ENCODE measurements at places on chromosomes 1 and 21. TPM values are rescaled to one million over a fixed set of nuclear protein-coding genes. Genes with fewer than 3 reads are reported as not detected.

GRCh38 chr1:31587720-31588423, 11.6 kb downstream of the TINAGL1 start:
- H3K36me3 ChIP-seq: no peaks in the 10 kb centered on the region
- no peak overlapping the region for H3K4me3 ChIP-seq
- H3K27ac ChIP-seq: no peak overlapping the region
- DNase-seq: no peak
- H3K4me1 ChIP-seq: no peaks in the 10 kb centered on the region

DNA sequence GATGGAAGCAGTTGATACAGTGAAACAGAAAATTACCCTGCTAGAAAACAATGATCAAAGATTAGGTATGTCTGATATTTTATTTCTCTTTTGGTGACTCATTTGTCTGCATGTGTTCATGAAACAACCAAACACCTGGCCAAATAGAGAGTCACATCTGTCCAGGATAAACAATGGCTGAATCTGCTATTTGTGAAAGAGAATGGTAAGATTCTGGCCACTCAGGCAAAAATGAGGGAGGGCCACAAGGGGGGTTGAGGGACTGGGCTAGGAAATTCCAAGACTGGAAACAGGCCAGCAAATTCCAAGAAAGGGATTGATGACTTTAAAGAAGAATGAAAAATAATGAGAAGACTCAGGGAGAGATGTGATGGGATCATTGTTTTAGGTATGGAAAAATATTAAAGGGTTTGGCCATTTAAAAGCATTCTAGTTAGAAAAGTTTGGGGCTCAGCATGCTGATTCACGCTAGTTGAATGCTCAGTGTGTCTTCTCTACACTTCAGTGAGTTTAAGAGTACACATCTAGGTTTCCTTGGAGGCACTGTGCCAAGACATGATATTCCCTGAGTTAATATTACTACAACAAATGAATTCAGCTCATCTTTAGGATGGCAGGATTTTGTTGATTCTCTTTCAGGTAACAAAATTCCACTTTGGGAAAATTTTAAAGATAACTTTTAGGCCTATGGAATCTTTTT, 44.9 kb downstream of the TRAF5 start:
- peaks cover 5% of the 10 kb centered on the region for H3K36me3 ChIP-seq
- no peaks in the 10 kb centered on the region for H3K27me3 ChIP-seq
- no peak for DNase-seq
- no peaks in the 10 kb centered on the region for H3K4me1 ChIP-seq

GRCh38 chr21:32884062-32884461, 112.5 kb upstream of the PAXBP1 start:
- H3K4me3 ChIP-seq: no peak overlapping the region
- no peak overlapping the region for H3K27ac ChIP-seq
- H3K36me3 ChIP-seq: no peaks in the 10 kb centered on the region
- no peaks in the 10 kb centered on the region for H3K27me3 ChIP-seq
- H3K4me1 ChIP-seq: no peaks in the 10 kb centered on the region

DNA sequence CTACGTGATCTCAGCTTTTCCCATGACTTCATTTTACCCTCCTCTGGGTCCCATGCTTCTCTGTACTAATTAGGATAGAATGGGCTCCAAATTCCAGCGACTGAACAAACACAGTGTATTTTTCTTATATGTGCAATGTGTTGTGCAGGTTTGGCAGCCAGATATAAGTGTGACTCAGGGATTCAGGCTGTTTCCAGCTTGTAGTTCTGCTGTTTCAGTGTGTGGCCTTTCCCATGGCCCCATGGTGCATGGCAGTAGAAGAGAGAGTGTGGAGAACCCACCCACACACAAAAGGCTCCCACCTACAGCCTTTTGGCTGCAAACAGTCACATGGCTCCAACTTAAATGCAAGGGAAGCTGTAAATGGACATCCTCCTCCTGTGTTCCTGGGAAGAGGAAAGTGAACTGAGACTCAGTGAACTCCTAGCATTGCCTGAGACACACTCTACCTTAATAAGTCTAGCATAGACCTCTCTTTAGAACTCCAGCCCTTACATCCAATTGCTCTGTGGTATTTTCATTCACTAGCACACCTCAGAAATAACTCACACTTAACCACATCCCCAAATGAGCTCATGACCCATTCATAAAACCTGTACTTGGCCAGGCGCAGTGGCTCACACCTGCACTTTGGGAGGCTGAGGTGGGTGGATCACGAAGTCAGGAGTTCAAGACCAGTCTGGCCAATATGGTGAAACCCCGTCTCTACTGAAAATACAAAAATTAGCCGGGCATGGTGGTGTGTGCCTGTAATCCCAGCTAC, 58.7 kb downstream of the KIAA0040 start:
- H3K36me3 ChIP-seq: no peaks in the 10 kb centered on the region
- H3K27me3 ChIP-seq: no peaks in the 10 kb centered on the region
- H3K27ac ChIP-seq: no peak overlapping the region
- H3K4me1 ChIP-seq: peaks cover 28% of the 10 kb centered on the region

DNA sequence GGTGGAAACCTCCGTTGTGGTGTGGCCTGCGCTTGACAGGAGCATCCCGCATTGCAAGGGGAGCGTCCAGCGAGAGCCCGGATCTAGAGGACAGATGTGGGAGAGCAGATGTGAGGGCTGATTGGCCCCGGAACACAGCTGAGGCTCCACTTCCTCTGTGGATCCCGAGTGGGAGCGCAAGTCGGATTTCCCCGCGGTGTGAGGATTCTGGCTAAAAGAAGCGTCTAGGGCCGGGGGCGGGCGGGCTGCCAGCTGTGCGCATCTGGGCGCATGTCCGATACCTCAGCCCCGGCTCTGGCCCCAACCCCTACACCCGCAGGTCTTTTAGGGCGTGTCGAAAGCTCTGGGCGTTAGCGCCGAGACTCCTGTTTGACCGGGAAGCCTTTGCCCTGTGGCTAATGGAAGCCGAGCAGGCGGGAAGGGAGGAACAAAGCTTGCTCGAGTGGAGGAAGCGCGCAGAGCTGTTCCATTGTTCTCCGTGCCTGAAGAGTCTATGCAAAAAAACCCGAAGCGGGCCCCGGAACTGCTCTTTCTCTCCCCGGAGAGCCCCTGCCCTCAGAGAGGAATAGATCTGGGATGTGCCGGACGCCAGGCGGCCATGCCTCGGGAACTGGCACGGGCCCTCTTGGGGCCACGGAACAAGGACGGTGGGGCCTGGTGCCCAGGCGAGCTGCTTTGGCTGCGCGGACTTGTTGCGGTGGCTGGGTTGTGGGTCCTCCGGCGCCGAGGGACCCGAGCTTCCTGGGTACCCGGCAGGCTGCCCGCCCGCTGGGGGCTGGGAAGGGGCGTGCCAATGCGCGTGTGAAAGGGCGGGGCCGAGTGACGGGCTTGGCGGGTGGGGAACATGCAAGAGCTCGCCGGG, 111.1 kb downstream of the NAV1 start:
- H3K27me3 ChIP-seq: peaks cover 15% of the 10 kb centered on the region
- no peak overlapping the region for H3K27ac ChIP-seq
- no peaks in the 10 kb centered on the region for H3K4me1 ChIP-seq
- no peak for DNase-seq

- no peaks in the 10 kb centered on the region for H3K36me3 ChIP-seq
- no peak overlapping the region for H3K27ac ChIP-seq
- H3K4me3 ChIP-seq: no peak overlapping the region
- H3K4me1 ChIP-seq: peaks cover 4% of the 10 kb centered on the region
- H3K27me3 ChIP-seq: no peaks in the 10 kb centered on the region
These were observed 6.9 kb downstream of the TMEM125 start for GRCh38 chr1:43276673-43277072.

DNA sequence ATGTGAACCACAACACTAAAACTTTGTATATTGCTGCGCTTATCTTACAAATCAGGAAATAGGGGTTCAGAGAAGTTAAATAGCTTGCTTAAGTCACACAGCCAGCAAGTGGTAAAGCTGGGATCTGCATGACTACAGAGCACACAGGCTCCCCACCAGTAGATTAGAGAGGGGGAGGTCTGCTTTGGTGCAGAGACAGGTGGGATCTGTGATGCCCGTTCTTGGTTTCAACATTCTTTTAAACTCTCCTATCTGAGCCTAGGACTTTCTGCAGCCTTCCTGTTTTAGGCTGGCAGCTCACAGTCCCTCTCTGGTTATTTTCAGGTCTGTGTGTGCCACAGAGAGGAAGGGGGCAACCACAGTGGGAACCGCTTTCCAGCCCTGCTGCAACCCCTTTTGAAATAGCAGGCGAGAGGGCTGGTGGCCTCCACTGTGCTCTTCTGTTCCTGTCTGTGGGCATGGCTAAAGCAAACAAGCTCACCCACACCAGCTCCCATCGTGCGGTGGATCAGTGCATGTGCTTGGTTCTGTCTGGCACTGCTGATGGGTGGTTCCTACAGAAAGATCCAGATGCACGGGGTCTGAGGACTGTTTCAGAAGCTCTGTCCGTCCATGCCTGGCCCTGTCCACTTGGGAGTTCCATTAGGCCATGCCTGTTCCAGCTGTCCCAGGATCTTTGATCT, 1.7 kb upstream of the IL6R start:
- H3K27me3 ChIP-seq: no peaks in the 10 kb centered on the region
- no peak for DNase-seq
- no peak overlapping the region for H3K4me3 ChIP-seq
- H3K4me1 ChIP-seq: peaks cover 50% of the 10 kb centered on the region
- no peaks in the 10 kb centered on the region for H3K36me3 ChIP-seq
- H3K27ac ChIP-seq: no peak overlapping the region

DNA sequence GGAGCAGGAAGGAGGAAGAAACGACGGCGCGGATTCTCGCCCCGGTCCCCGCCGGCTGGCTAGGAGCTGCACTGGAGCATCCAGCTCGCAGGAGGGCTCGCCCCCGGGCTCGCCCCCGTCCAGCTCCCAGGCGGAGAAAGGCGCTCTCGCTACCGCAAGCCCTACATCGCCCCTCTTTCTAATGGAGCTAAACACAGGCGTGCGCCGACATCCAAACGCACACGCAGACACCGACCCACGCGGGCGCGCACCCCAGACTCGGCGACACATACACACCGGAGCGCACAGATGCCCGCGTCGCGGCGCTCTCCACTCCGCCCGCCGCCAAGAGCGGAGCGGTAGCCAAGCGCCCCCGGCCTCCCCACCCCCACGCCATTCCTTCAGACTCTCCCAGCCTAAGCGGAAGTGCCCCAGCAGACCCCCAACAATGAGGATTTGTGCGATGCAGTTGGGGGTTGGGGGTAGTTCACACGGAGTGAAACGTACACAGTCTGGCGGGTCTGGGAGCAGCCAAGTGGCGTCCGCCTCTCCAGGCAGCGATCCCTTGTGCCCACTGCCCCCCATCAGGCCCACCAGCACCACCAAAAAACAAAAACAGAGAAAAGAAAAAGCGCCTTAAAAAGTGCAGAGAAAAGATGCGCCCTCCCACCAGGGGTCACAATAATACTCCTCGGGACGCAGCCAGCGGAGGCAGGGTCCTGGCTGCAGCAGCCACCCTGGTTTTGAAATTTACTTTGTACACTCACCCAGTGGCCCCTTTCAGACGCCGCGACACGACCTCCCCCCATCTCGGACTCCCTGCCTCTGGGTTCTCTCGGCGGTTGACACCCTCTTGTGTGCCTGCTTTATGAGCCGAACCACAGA, 1.4 kb downstream of the DAB1 start:
- peaks cover 13% of the 10 kb centered on the region for H3K27me3 ChIP-seq
- no peak overlapping the region for H3K4me3 ChIP-seq
- H3K4me1 ChIP-seq: no peaks in the 10 kb centered on the region
- H3K27ac ChIP-seq: no peak overlapping the region
- no peaks in the 10 kb centered on the region for H3K36me3 ChIP-seq
- no peak for DNase-seq

DNA sequence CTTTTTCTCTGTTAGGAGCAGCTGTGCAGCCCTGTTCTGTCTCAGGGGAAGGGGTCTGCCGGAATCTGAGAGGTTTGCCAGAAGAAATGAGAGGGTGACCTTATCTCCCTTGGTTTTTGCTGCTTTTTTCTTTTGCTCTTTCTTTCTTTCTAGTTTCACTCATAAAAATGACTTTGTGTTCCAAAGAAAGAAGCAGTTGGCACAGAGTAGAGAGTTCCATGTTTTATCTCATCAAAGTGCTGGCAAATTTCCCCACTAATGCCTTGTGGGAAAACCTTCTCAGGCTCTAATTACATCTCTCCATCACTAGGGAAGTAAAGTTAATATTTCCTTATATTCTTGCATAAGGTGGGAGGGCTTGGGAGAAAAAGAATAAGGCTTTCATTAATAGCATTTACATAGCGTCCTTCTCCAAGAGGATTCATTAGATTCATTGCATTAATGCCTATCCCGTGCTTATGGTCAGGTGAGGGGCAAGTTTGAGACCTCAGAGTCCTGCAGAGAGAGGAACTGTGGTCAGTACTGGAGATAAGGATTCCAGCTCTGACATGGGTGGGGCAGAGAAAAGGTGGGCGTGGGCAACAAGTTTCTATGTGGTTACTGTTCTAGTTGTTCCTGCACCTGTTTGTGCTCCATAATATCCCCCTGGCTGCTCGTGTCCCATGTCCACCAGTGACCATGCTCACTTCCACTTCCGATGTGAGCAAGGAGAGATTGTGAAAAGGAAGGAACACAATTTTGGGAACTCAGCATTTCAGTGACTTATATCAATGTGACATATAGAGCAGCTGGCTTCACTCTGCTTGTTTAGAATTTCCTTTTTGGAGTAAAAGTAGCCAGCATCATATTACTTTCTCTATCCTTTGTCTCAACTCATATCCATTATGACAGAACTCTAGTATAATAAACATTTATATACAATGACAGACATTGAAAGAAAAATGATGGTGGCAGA, 79.5 kb downstream of the DISC1 start:
- no peak overlapping the region for H3K4me3 ChIP-seq
- H3K36me3 ChIP-seq: no peaks in the 10 kb centered on the region
- H3K4me1 ChIP-seq: no peaks in the 10 kb centered on the region
- no peaks in the 10 kb centered on the region for H3K27me3 ChIP-seq

GRCh38 chr1:47002211-47002610, 21.3 kb upstream of the CYP4X1 start:
- no peaks in the 10 kb centered on the region for H3K36me3 ChIP-seq
- H3K4me1 ChIP-seq: no peaks in the 10 kb centered on the region
- H3K27ac ChIP-seq: no peak overlapping the region
- DNase-seq: no peak

STPG1 gene
- 0.13 TPM for total RNA-seq

- no peaks in the 10 kb centered on the region for H3K27me3 ChIP-seq
- no peaks in the 10 kb centered on the region for H3K4me1 ChIP-seq
- no peaks in the 10 kb centered on the region for H3K36me3 ChIP-seq
- H3K27ac ChIP-seq: no peak overlapping the region
- DNase-seq: no peak
These were observed 80.1 kb downstream of the FOXD2 start for GRCh38 chr1:47517946-47518345.

PGLYRP3 gene
- 0.29 TPM for total RNA-seq

CNR2 gene
- total RNA-seq: 15.1 TPM
